ENCODE measurements at places on chromosomes 2 and 18.

DNA sequence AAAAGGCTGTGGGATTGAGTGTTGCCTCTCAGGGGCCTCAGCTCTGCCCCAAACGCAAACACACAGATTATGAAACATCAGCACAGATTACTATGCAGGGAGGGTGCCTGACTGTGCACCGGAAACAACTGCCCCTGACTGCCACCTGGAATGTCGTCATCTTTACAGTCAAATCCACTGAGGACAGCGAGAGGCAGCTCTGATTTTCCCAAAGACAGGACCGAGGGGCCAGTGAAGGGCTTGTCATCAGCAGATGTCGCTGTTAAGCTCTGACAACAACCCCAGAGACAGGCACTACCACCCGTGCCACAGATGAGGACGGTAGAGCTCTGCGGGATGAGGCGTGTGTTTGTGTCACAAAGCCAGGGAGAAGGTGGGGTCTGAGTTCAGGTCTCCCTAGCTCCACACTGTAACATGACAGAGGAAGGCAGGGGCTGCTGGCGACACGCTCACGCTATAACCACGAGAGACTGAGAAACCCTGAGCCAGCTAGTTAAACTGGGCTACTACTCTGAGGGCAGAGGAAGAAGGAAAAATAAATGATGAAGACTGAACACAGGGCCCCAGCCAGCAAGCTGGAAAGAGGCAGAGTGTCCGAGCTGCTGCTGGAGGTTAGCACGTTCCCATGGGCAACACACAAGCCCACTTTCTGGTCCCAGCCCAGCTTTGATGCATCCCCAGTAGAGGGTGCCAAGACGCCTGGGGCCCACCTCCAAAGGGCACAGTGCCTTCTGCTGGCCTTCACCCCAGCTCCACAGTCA, 47.0 kb downstream of the PARD6G start:
- DNase-seq, result no peak

DNA sequence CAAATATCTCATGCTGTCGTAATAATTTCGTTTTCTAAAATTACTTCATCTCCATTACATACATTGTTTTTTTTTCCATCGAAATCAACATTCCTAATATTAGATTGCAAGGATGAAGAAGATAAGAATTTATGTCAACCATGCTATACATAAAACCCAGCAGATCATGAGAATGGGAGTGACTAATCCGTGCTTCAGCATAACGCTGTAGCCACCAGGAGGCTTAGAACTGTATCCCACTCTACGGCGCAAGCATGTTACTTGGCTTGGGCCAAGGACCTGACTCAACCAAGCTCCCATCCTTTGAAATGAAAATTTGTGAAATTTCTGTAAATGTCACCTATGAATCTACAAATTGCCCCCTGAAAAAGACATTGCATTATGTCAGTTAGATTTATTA, 392.5 kb downstream of the FIGN start:
- no peak for DNase-seq

DNA sequence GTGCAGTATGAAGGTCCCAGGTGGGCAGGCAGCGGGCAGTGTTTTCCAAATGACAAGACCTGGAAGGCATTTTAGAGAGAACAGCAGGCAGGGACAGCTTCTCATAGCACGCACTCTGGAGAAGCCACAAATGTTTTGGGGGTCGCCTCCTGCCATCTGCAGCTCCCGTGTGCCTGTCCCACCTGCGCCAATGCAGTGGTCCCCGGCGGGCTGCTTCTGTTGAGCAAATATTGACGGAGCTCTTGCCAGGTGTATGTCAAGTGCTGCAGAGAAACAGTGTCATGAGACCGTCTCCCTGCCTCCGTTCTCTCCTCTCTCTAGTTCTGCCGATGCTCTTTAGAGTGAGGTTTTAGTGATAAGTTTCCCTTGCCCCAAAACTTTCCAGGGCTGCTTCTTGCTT, 174.8 kb downstream of the LDLRAD4 start:
- DNase-seq, result no peak

GRCh38 chr2:42095923-42096408, 48.1 kb downstream of the PKDCC start:
- peak; percentile 68 for DNase-seq

DNA sequence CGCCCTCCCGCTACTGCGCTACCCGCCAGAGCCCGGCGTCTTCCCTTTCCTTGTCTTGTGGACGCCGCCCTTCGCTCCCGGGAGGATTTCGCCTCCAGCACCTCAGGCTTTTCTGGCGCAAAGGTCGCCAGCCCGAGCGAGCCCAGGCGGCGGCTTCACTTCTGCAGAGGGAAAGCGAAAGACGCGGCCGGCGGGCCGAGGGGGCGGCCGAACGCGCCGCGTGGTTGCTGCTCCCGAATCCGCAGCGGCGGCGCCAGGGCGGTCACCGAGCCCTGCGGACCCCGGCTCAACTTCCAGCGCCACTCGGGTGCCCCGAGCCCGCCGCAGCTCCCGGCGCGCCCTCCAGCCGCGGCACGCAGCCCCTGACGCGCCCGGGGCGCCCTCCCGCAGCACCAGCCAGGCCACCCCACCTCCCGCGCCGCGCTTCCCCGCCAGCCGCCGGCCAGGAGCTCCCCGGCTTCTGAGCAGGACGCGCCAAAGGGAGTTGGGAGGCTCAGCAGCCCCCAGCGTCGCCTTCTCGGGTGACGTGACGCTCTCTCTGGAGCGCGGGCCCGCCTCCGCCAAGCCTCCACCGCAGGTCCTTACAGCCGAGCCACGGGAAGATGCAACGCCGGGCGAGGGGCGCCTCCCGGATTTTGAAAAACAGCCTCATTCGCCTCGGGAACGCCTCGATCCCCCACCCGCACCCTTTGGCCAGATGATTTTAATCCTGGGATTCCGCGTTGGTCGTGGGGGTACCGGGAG, 84.9 kb upstream of the EPB41L3 start:
- no peak for DNase-seq
